ENCODE measurements at places on chromosomes 7 and 10.

DNA sequence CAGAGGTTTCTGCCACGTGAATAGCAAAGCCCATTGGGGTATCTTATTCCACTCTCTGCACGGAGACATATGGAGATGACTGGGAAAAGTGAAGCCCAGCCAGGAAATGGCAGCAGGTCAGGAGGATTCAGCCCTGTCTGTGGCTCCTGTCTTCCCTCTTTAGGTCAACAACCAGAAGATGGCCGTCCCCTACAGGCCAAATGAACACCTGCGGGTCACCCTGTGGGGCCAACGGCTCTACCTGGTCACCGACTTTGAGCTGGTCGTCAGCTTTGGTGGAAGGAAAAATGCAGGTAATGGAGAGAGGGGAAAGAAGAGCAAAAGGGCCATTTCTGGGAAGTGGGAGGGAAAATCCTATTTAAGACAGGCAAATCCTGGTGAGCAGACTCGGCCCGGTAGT is 38.3 kb downstream of the EPHB4 start:
- DNase-seq = no peak

GRCh38 chr7:63012633-63013183 is 985.9 kb upstream of the ZNF722 start:
- DNase-seq = no peak

GRCh38 chr7:47186316-47186715 is 395.6 kb downstream of the TNS3 start:
- no peak for DNase-seq

- no peak for DNase-seq
Observed at GRCh38 chr10:5576780-5577624, 52.2 kb downstream of the CALML3 start.

DNA sequence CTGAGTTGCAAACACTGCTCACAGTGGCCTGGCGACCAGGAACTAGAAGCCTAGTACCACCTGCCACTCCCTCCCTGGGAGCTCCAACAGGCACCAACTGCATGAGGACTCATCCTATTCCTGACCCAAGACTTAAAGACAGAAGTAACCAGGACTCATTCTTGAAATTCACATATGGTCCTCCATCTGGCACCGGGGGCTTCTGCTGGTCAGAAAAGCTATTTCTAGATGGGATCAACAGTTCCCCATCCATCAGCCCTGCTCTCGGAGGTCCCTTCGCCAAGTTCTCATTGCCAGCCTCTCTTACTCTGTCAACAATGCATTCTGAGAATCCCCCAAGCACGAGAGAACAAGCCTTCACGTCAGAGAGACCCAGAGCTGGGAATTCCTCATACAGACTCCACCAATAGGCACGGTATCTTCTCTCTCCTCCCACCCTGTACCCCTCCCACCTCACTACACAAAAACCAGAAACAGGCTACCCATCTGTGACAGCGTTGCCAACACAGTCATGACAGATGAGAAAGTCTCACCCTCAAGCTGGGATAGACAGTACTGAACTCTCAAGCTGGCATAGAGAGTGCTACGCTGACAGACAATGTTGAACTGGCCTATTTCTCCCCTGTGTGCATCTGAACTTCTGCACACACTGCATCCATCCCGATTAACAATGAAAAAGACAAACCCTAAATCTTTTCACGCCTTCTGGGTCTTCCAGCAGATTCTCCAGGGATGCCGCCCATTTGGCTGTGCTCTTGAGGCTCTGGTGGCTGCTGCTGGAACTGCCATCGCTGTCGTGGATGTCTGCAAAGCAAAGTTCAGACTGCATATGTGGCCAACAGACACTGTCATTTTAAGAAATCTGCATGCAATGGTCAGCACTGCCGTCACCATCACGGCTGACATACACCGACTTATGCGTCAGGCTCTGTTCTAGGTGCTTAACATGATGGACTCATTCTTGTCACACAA is 15.6 kb downstream of the RGS10 start:
- no peak for DNase-seq

- DNase-seq = no peak
Observed at GRCh38 chr10:18423058-18423637, 228.2 kb downstream of the NSUN6 start.

DNA sequence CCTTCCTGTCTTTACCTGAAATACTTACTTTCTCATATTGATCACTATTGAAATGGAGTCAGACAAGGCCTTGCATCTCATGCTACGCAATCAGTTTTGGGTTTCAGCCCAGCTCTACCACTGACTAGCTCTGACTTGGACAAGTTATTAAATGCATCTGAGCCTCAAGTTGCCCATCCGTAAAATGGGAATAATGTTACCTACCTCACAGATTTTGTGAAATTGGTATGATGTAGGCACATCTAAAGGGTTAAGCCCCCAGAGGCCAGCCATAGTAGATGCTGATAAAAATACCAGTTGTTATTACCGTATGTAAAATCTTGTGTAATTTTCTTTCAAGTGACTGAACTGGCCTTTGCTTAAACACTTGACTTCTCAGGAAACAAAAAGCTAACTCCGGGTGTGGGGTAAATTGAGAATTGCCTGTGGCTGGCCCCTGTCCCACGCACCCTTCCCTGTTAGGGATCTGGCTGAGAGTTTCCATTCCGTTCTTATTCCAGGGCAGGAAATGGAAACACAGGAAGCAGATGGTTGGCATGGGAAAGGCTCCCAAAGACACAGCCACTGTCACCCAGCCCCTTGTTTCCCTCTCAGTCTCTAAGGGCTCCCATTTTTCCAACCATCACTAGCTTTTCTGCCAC is 7.5 kb downstream of the DUSP5 start:
- DNase-seq = peak; percentile 14

- DNase-seq = no peak
Observed at GRCh38 chr7:141974831-141975230, 1.3 kb upstream of the TAS2R38 start.

- no peak for DNase-seq
Observed at GRCh38 chr10:46517541-46517940, 38.9 kb downstream of the GPRIN2 start.

DNA sequence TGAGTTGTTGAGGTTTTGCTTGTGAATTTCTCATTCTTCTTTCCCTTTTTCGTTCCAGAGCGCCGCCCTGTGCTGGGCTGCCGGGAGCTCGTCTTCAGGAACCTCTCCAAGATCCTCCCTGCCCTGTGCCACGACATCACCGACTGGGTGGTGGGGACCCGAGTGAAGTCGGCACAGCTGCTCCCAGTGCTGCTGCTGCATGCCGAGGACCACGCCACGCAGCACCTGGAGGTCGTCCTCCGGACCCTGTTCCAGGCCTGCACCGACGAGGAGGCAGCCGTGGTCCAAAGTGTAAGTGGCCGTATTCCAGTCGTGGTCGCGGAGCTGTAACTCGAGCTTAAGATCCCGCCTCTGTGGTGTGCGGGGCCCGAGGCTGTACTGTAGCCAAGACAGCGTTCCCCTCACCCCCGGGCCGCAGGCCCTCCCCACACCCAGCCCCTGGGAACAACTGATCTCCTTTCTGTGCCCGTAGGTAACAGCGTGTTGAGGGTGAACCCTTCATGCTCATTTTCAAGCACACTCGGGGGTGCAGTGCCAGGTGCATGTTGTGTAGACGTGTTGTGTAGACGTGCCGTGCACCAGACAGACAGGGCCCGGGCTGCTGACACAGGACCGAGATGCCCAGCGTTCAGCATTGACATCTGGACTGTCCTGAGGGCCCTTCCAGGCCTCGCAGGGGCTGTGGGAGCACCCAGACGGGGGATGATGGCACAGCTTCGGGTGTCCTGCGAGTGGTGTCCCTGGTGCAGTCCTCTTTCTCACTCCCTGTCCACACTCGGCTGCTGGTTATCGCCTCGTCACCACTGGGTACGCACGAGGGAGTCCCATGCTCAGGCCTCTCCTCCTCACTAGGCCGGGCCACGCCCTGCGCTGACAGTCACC is 27.7 kb upstream of the PRKAR1B start:
- no peak for DNase-seq

DNA sequence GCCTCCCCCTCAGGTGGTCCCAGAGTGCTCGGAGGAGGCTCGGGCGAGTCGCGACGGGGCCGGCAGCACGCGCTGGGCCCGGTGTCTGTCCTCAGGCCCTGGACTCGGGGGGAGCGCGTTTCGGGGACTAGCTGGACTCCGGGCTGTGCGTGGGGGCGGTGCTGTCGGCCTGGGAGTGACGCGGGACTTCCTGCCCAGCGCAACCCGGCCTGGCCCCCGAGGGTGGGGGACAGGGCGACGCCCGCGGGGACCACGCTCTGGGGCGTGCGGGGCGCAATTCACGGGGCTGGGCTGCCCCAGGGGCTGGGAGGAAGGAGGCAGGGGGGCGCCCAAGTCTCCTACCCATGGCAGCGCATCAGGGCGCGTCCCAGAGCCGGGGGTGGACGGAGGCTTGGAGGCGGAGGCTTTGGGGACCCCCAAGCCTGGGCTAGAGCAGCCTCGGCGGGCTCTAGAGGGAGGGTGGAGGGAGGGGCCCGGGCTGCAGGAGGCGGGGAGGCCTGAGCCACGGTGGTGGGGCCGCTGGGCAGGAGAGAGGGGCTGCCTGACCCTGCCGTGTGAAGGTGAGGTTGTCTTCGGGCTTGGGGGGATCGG is 2.3 kb upstream of the VENTX start:
- no peak for DNase-seq

DNA sequence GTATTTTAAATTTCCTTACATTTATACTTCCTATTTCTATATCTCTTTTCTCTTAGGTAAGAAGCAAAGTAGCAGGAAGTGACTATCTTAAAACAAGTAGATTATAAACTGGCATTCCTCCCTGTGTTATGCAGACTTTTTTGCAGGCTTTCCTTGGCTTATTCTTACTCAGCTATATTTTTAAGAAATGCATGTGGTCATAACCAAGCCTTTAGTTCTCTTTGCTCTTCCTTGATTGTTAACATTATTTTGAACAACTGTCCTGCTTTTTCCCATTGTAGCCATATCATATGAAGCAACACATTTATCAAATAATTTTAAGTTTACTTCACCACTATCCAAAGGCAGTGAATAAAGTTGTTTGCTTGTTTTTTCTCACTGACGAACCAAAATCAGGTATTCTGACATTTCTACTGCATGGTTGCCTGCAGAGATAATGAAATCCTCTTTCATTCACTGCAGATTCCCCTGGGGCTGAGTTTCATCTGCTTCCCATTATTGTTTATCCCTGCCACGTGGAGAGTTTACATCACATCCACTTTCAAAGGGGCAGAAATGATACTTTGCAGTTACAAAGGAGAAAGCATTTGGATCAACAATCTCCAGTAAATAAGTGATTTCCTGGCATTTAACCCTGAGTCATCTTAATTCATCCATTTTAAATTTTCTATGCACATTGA is 389.9 kb upstream of the SEMA3C start:
- DNase-seq = no peak

- DNase-seq = no peak
Observed at GRCh38 chr7:73668886-73669230, 1.2 kb downstream of the VPS37D start.

- DNase-seq = peak; percentile 72
Observed at GRCh38 chr7:56079450-56080185, 13.1 kb downstream of the PHKG1 start.

GRCh38 chr7:1981878-1982230 is 250.9 kb downstream of the MAD1L1 start:
- DNase-seq = no peak

- DNase-seq = no peak
Observed at GRCh38 chr7:130909161-130909836, 175.3 kb upstream of the KLF14 start.

- no peak for DNase-seq
Observed at GRCh38 chr10:17038627-17039026, 91.0 kb downstream of the CUBN start.

DNA sequence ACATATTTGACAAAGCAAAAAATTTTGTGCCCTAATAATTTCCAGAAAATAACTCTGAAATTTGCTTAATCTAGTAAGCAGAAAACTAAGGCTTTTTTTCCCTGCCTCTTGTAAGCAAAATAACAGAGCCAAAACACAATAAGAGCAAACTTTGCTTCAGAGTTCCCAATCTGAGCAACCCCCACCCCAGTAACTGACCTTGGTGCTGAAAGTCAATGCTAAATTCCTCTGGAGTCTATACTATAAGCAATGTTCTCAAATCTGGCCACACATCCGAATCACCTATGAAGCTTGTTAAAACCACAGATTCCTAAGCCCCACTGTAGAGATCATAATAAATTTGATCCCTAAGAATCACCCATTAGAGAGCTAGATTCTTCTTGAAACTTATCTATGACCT is 150.5 kb downstream of the ELAPOR2 start:
- DNase-seq = no peak

DNA sequence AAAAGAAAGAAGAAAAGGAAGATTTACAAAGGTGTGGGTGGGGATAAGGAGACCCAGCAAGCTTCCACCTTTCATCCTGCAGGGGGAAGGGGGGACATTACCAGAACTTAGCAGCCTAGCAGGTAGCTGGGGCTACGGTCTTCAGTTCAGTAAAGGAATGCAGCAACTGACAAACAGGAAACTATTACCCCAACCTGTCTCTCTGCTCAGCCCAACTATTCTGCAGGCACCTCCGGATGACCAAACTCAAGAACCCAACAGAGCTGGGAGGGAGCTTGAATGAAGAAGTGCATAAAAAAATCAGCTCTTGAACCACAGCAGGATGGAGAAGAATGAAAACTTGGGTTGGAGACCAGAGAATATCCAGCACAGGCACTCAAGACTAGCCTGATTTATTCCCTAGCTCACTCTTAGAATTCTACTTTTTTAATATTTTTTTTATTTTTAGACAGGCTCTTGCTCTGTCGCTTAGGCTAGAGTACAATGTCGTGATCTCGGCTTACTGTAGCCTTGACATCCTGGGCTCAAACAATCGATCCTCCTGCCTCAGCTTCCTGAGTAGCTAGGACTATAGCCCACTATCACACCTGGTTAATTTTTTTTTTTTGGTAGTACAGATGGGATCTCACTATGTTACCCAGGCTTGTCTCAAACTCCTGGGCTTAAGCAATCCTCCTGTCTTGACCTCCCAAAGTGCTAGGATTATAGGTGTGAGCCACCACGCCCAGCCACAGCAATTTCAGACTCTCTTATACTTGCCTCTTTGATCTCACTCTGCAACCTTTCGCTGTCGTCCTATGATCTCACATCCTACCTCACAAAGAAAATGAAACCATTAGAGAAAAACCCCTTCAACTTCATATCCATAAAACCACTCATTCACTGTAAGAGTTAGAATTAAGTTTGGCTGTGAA is 18.5 kb upstream of the C10orf67 start:
- DNase-seq = no peak

GRCh38 chr10:24206334-24206733 is 2.6 kb upstream of the KIAA1217 start:
- DNase-seq = no peak

- no peak for DNase-seq
Observed at GRCh38 chr10:4121502-4122380, 336.7 kb upstream of the KLF6 start.

- peak; percentile 65 for DNase-seq
Observed at GRCh38 chr10:132446661-132447445, 49.9 kb downstream of the PWWP2B start.

DNA sequence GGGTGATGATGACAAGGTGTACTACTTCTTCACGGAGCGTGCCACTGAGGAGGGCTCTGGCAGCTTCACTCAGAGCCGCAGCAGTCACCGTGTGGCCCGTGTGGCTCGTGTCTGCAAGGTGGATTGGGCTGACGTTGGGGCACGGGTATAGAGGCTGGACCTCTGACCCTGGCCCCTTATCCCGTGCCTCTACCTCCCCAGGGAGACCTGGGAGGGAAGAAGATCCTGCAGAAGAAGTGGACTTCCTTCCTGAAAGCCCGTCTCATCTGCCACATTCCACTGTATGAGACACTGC is 8.4 kb downstream of the MRPL43 start:
- DNase-seq = no peak

- no peak for DNase-seq
Observed at GRCh38 chr7:79734181-79734580, 280.7 kb upstream of the MAGI2 start.

- no peak for DNase-seq
Observed at GRCh38 chr10:24214762-24215161, 5.8 kb downstream of the KIAA1217 start.

GRCh38 chr10:30057421-30057841 is 2.0 kb downstream of the JCAD start:
- DNase-seq = no peak
